ENCODE measurements at places on chromosomes 7 and 10. TPM values are rescaled to one million over a fixed set of nuclear protein-coding genes. Genes with fewer than 3 reads are reported as not detected.

The GIMAP4 gene
- total RNA-seq, result 10.8 TPM

The SLK gene
- total RNA-seq, result 40.8 TPM

The HOGA1 gene
- total RNA-seq, result 2.5 TPM

The ASAH2 gene
- 3.0 TPM for total RNA-seq

The CLDN12 gene
- 53.7 TPM for total RNA-seq

The ZPBP gene
- total RNA-seq, result 0.92 TPM

The INSIG1 gene
- 75.0 TPM for total RNA-seq

The WDR11 gene
- 70.1 TPM for total RNA-seq

Measured in diencephalon (tissue), 1 donor.